Activated CD4-positive, alpha-beta memory T cell treated with anti-CD3 and anti-CD28 coated beads, Interleukin-2, amount 10 ng/mL, durations not matched to agents 7 days and 5 days (primary cell): ENCODE measurements at places on chromosomes 4 and X. TPM values are rescaled to one million over a fixed set of nuclear protein-coding genes. Genes with fewer than 3 reads are reported as not detected.

The SMR3B gene
- not detected for total RNA-seq

The SLITRK4 gene
- total RNA-seq, result not detected

The CAPN6 gene
- not detected for total RNA-seq

The LNX1 gene
- not detected for total RNA-seq

DNA sequence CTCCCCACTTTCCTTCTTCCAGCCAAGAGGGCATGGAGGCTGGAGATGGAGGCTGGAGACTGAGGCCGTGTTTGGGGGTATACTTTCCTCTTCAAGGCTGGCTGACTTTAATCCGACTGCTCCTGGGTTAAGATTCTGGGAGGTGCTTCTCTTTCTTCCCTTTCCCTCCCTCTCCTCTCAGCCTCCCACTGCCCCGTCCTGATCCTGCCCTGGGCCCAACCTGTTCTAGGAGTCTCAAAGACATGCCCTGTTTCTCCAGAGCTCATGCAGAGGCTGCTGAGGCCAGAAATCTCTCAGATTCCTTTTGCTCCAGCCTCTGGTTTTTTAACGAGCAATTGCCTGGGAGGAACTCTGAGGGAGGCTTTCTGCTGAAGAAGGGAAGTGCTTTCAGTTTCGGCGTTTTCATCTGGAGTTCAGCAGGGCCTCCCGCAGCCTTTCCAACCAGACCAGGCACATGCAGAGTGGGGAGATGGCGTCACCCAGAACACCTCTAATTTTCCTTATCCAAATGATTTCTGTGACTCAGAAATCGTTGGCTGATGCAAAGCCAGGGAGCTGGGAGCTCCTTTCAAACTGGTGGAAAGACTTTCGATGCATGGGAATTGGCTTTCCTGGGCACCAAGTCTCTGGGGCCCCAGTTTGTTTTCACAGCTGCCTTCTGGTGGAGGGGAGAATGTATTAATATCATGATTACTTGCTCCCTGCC, 34.5 kb upstream of the FAM9C start:
- H3K4me3 ChIP-seq, result peak overlapping the region; percentile 61
- H3K27me3 ChIP-seq, result no peaks in the 10 kb centered on the region
- H3K4me1 ChIP-seq, result peaks cover 90% of the 10 kb centered on the region
- H3K27ac ChIP-seq, result peak overlapping the region; percentile 78

DNA sequence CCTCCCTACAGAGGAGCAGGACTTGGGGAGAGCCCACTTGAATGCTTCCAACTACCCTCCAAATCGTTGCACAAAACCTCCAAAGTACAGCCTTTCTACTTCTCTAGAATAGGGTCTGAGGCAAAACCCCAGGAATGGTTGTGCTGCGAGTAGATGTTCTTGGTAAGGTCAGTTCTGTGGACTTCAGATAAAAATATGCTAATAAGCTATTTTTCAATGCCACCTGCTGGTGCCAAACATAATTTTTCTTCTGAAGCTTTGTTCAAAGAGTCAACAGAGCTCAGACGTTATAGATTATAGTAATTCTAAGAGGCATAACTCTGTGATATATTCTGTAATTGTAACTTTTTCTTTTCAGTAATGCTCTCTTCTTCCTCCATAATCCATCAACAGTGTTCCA, 425.7 kb downstream of the GPAT3 start:
- no peak overlapping the region for H3K4me3 ChIP-seq
- no peaks in the 10 kb centered on the region for H3K36me3 ChIP-seq

DNA sequence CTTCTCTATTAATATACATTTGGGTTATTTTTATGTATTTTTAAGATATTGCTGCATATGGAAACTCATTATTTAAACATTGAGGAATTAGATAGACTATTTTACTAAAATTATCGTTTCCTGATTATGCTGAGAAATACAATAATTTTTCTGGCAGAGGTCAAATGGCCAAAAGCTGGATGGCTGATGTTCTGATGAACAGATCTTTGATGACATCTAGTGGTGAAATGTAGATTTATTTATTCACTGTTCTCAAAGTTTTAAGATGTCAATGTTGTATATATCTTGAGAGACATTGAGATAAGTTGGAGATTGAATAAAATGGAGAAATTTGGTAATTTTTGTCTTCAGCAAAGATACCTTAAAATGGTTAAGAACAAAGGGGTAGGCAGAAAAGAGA, 96.2 kb downstream of the UGT8 start:
- no peak overlapping the region for H3K27ac ChIP-seq
- no peaks in the 10 kb centered on the region for H3K36me3 ChIP-seq
- no peaks in the 10 kb centered on the region for H3K4me1 ChIP-seq
- peaks cover 1% of the 10 kb centered on the region for H3K27me3 ChIP-seq

GRCh38 chrX:40167233-40167849, 69.6 kb upstream of the BCOR start:
- peak overlapping the region; percentile 71 for H3K27ac ChIP-seq
- peak overlapping the region; percentile 60 for H3K4me3 ChIP-seq
- no peaks in the 10 kb centered on the region for H3K27me3 ChIP-seq
- H3K36me3 ChIP-seq, result no peaks in the 10 kb centered on the region
- peaks cover 39% of the 10 kb centered on the region for H3K4me1 ChIP-seq
- DNase-seq, result no peak

DNA sequence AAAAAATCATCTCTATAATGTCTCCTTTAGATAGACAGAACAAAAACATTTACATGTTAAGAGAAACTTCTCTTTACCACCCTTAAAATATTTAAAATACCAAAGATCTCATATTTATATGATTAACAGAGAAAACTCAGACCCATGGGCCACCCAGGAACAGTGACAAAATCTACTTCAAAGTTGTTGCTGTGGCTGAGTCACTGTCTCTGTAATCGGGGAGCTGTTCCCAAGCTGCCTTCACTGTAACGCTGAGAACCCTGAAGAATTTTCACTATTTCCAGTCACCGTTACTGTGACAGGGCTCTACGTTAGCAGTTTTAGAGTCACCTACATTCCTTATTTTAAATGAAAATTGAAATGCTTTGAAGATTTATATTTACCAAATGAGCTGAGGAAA, 9.0 kb upstream of the DAPP1 start:
- peaks cover 12% of the 10 kb centered on the region for H3K27me3 ChIP-seq
- no peak for DNase-seq
- no peak overlapping the region for H3K27ac ChIP-seq
- no peaks in the 10 kb centered on the region for H3K36me3 ChIP-seq

- H3K4me1 ChIP-seq, result peaks cover 13% of the 10 kb centered on the region
- no peak overlapping the region for H3K27ac ChIP-seq
- H3K27me3 ChIP-seq, result no peaks in the 10 kb centered on the region
- no peak for DNase-seq
- H3K4me3 ChIP-seq, result no peak overlapping the region
- no peaks in the 10 kb centered on the region for H3K36me3 ChIP-seq
Observed at GRCh38 chr4:10587296-10587695, 97.3 kb downstream of the CLNK start.

- DNase-seq, result no peak
- no peaks in the 10 kb centered on the region for H3K4me1 ChIP-seq
- H3K36me3 ChIP-seq, result no peaks in the 10 kb centered on the region
- H3K4me3 ChIP-seq, result no peak overlapping the region
- peaks cover 7% of the 10 kb centered on the region for H3K27me3 ChIP-seq
Observed at GRCh38 chr4:4880492-4880891, 21.0 kb downstream of the MSX1 start.

GRCh38 chrX:153968255-153968654, 3.4 kb downstream of the HCFC1 start:
- peak overlapping the region; percentile 100 for H3K4me3 ChIP-seq
- peak overlapping the region; percentile 95 for H3K27ac ChIP-seq
- H3K4me1 ChIP-seq, result peaks cover 32% of the 10 kb centered on the region
- peaks cover 34% of the 10 kb centered on the region for H3K36me3 ChIP-seq

DNA sequence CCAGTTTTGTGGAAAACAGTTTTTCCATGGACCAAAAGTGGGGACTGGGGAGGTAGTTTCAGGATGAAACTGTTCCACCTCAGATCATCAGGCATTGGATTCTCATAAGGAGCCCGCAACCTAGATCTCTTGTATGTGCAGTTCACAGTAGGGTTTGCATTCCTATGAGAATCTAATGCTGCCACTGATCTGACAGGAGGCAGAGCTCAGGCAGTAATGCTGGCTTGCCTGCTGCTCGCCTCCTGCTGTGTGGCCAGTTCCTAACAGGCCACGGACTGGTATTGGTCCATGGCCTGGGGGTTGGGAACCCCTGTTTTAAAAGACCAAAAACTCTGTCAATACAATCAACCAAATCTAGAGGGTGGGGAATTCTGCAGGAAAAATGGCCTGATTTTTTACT, 100.0 kb upstream of the EOLA2 start:
- no peaks in the 10 kb centered on the region for H3K4me1 ChIP-seq
- H3K27ac ChIP-seq, result no peak overlapping the region
- H3K4me3 ChIP-seq, result no peak overlapping the region
- no peaks in the 10 kb centered on the region for H3K36me3 ChIP-seq

DNA sequence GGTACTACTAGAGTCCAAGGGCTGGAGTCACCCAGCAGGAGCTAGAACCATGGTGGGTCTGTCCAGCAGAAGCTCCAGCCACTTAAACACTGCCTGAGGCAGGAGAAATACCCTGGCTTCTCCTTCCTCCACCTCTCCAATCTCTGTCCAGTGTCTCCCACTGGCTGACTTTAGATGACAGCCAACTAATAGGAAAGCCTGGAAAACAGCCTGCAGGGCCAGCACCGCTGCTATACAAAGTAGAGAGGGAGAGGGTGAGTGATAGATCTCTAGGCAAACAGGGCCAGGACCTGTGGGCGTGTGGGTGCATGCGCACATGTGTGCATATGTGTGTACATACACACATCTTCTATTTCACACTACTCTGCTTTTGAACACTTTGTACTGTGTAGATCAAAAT, 56.5 kb upstream of the ATP8A1 start:
- no peaks in the 10 kb centered on the region for H3K4me1 ChIP-seq
- no peak for DNase-seq
- no peak overlapping the region for H3K27ac ChIP-seq
- H3K4me3 ChIP-seq, result no peak overlapping the region
- no peaks in the 10 kb centered on the region for H3K36me3 ChIP-seq

GRCh38 chrX:63784902-63785707, at the start of gene ARHGEF9:
Gene ARHGEF9 (minus strand): TSS chrX:63785214. CDS start chrX:63785145, 69 bp downstream.
- no peak within 1 kb of the TSS for H3K27ac ChIP-seq
- H3K27me3 ChIP-seq, result peaks cover 2% of the 10 kb centered on the region
- DNase-seq, result no peak
- no peaks in the 10 kb centered on the region for H3K4me1 ChIP-seq
- peak within 1 kb of the TSS; percentile 13 for H3K4me3 ChIP-seq
